T-helper 1 cell (primary cell): ENCODE measurements at places on chromosomes 16 and 17.

DNA sequence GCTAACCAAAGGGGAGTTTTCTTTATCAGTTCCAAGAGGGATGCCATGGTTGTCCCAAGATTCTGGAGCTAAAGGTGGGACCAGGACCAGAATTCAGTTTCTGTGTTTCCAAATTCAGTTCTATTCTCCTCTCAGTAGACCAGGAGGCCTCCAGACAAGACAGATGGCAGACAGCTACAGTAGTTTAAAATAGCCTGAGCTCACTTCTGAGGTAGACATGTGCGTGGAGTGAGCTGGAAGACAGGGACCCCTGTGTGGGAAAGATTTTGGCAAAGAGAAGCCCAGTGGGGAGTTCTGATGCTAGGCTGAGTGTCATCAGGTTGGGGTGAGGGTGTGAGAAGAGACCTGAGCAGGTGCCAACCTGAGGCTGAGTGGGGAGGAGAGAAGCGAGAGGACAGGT is 95.4 kb downstream of the PRKCB start:
- no peak for DNase-seq

- no peak for DNase-seq
Observed at GRCh38 chr17:74274060-74274708, at the start of gene DNAI2. TSS of gene DNAI2 (plus strand) at chr17:74274234. CDS start at chr17:74281818, 7,584 bp downstream.

DNA sequence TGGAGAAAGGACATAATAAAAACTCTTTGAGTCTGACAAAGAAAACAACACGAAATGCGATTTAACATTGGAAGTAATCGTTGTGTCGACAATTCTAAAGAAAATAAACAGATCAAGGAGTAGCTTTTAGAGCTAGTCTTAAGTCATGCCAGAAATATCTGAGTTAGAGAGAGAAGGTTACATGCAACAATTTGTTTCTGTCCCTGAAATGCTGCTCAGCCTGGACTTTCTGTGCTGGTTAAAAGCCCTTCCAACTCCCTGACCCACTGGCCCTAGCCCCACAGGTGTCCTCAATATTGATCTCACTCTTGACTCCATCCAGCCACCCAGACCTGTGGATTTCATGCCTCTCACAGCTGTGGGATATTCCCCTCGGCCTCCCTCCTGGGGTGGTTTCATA is 33.2 kb upstream of the TEX2 start:
- no peak for DNase-seq

DNA sequence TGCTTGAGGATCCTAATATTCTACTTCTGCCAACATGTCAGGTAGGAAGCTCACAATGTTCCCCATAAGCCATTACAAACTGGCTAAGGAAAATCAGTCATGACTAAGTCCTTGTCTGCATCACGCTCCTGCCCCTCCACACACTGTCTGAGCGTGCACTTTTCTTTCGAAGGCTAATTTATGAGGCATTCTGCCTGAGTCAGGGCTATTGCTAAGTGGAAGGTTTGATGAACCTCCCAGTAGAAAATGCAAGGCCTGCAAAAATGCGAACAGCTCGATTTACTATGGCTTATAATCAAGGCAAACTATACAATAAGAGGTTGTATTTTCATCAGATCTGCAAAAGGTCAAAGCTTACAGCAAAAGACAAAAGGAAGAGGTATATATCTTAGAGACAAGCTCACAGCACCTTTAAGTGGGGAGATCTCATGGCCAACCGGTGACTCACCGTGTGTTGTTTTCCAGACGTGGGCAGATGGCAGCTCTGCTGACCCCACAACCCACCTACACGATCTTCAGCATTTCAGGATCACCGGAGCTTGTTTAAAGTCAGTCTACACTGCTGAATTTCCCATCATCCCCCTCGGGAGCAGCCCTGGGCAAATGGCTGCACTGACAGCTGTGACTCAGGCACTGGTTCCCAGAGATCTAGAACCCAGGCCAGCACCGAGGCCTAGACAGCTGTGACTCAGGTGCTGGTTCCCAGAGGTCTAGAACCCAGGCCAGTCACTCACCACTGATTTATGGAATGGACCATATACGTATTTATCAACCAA is 26.1 kb downstream of the MEAK7 start:
- DNase-seq, result no peak

GRCh38 chr17:36645422-36645821 is 44.0 kb downstream of the MRM1 start:
- no peak for DNase-seq

GRCh38 chr17:48740537-48740936 is 12.0 kb upstream of the HOXB13 start:
- DNase-seq, result no peak

DNA sequence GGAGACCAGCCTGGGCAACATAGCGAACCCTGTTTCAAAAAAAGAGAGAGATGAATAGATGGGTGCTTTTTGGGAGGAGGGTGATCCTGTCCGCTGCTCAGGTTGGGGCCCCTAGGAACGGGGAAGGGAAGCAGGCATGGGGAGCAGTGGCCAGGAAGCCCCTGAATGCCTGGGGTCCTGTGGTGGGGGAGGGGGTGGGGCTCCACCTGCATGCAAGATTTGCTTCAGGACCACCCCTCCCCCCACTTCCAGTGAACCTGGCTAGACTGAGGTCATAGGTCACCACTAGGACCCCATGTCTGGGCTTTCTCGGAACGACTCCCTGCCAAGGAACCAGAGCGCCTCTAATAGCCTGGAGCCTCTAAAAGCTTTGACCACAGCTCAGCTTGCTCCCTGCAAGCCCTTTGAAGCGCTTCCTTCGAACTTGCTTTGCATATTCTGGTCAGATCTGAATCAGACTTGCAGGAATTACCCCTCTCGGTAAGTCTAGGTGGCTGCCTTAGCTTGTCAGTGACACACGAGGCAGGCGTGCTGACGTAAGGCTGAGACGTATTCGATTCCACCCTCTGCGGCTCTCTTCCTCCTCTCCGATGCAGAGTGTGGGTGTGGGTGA is 3.7 kb downstream of the SOCS3 start:
- peak; percentile 80 for DNase-seq

- peak; percentile 30 for DNase-seq
Observed at GRCh38 chr16:31427441-31428278, 500 bp downstream of the COX6A2 start.

GRCh38 chr16:24507959-24508480 is 31.3 kb upstream of the RBBP6 start:
- no peak for DNase-seq

DNA sequence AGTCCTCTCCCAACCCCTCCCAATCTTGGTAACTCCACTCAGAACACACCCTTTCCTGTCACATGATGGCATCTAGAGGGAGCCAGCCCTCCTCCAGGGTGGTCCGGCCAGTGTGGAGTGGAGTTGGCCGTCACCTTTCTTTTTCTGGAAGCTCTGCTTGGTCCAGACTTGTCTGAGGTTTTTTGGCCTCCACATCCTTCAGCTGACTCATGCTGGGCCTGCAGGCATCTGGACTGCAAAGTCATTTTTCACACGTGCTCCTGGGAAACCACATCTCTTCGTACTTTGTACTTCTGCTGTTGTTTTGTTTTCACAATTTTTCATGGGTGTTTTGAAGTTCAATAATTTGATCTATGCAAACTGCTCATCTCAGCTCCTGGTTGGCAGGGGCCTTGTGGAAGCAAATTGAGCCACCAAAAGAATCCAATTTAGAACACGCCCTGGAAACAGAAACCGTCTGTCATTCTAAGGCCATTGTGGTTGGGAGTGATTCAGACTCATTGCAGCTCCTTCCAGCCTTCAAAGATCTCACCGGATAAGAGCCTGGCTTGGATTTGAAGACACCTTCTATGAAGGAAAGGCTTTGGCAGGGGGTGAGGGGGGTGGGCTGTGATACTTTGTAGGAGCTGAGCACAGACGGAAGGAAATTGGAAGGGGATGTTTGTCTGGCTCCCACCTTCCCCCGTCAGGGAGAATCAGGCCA is 42.4 kb upstream of the NF1 start:
- no peak for DNase-seq

DNA sequence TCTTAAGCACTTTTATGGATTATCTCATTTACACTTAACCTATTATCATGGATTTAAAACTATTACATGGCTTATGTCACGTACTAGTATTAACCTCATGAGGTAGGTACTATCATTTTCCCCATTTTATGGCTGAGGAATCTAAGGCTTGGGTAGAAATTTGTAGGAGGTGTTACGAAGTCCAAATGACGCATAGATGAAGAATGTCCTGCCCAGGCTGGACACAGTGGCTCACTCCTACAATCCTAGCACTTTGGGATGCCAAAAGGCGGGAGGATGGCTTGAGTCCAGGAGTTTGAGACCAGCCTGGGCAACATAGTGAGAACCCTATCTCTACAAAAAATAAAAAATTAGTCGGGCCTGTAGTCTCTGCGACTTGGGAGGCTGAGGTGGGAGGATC is 4.8 kb upstream of the C1QL1 start:
- no peak for DNase-seq

- peak; percentile 22 for DNase-seq
Observed at GRCh38 chr17:31919802-31920525, 16.8 kb upstream of the SUZ12 start.

DNA sequence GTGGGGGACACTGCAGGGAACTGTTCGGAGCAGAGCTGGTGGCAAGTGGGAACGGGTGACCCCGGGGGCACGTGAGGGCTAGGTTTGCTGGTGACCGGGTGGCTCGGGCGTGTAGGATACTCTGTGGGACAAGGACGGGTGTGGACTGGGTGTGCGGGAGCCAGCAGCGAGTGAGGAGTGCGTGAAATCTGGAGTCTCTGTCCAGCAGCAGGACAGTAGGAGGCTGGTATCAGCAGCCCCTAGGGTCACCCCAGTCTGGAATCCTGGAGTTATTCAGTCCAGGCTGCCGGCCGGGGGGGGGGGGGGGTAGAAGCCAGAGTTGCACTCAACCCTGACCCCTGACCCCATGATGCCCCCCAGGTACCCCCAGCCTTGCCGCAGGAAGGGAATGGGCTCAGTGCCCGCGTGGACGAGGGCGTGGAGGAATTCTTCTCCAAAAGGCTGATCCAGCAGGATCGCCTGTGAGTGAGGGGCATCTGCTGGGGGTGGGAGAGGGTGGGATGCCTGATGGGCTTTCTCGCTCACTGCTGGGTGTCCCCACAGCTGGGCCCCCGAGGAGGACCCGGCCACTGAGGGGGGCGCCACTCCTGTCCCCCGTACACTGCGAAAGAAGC is 6.2 kb downstream of the ACD start:
- DNase-seq, result no peak

- no peak for DNase-seq
Observed at GRCh38 chr17:10022416-10022815, 117.3 kb upstream of the RCVRN start.

GRCh38 chr17:44967907-44968224 is 237 bp downstream of the C1QL1 start:
- DNase-seq, result no peak

DNA sequence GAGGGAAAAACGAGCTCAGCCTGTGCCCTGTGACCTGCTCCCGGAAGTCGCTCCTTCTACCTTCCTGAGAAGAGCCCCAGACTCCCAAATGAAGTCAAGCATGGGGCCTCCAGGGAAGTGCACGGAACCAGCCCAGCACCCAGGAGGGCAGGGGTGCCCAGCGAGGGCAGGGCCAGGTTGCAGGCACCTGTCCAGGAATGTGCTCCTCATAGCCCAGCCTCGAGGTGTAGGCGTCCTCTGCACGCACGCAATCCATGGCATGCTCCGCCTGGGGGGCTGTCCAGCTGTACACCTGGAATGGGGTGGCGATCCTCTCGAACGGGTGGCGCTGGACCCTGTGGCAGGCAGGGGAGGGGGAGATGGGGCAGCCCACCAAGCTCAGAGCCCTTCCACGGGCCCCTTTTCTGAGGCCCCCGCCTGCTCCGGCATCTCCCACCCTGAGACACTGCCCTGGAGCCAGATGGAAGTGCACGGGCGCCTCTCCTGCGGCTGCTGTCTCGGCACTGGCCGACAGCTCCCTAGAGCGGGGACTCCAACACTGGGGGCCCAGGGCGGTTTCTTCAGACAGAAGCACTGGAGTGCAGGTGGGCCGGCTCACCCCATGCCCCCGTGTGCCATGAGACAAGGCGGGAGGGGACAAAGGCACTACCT is 10.9 kb downstream of the CLUH start:
- DNase-seq, result no peak

DNA sequence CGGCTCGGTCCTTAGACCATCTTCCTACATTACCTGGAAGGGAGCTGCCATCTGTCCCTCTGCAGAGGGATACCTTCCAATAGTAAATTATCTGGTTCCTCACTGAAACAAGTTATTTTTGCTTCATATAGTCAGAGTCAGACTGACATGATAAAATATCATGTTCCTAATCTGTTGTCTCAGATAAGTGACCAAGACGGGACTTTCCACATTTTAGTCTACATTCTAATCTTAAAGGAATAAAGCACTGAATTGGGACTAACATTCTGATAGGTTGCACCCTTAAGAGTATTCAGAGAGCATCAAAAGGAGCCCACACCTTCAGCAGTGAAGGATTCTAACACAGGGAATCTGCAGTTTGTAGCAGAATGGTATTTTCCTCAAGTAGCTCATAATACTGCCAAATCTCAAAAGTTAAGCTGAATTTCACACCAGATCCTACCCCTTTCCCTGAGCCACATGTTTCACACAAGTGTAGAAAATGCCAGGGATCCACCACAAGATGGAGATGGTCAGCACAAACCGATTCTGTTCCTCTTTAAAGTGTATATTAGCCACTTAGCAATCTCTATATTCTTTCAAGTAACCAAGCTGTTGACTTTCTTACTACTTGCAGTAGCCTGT is 13.4 kb downstream of the GINS2 start:
- DNase-seq, result no peak

DNA sequence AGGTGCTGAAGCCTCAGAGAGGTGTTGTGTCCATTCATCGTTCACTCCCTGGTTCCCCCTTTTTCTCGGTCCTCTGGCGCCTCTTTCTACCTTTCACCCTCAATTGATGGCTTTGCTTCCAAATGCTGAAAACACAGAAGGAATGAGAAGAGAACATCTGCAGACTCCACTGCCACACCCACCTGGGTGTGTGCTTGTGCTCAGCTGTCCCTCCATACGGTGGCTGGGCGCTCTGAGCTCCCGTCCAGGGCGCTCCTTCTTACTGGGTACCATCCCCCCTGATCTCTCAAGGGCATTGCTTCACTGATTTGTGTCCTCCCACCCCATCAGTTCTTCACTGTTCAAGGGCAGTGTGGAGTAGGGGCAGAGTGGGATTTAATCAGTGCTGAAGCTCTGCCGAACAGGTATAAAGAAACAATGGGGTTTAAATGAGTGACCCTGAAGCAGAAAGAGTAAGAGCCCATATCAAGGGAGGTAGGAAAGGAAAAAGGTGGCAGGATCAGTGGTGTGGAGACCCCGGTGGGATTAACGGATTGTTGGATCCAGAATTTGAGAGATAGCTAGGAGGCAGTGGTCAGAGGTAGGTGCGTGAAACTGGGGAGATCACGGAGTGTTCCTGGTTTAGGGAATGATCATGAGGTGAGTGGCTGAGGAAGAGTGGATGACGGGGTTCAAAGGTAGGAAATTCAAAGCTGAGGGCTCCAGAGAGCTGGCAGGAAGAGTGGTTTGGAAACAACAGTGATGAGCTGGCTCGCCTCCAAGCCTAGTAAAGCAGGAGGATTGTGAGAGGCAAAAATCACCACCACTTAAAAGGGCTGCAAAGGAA is 40.8 kb downstream of the MRTFB start:
- no peak for DNase-seq
